ENCODE measurements at places on chromosomes 11 and 22. TPM values are rescaled to one million over a fixed set of nuclear protein-coding genes. Genes with fewer than 3 reads are reported as not detected.

TMPRSS6 gene
- not detected for total RNA-seq

DGCR8 gene
- 30.2 TPM for total RNA-seq

MOGAT2 gene
- not detected for total RNA-seq

POU2AF2 gene
- not detected for total RNA-seq

ANO3 gene
- total RNA-seq, result not detected

SERHL2 gene
- 3.0 TPM for total RNA-seq

SYCE3 gene
- not detected for total RNA-seq

PAMR1 gene
- total RNA-seq, result 0.84 TPM

GAL gene
- total RNA-seq, result 0.74 TPM

OR52N4 gene
- not detected for total RNA-seq

DRAP1 gene
- 93.9 TPM for total RNA-seq

KDM4F gene
- total RNA-seq, result not detected

MAPK8IP2 gene
- total RNA-seq, result 0.34 TPM

OR51G1 gene
- total RNA-seq, result not detected

NRIP3 gene
- 1.2 TPM for total RNA-seq

DRD4 gene
- total RNA-seq, result under 0.01 TPM

MS4A4E gene
- not detected for total RNA-seq

MGAT3 gene
- total RNA-seq, result not detected

PHLDA2 gene
- 1.5 TPM for total RNA-seq

SAA1 gene
- 0.98 TPM for total RNA-seq

SLC6A5 gene
- total RNA-seq, result not detected

FOLH1 gene
- not detected for total RNA-seq

INS gene
- total RNA-seq, result not detected

GPR83 gene
- total RNA-seq, result not detected

SMIM38 gene
- total RNA-seq, result 0.09 TPM

TPBGL gene
- 0.17 TPM for total RNA-seq
